Hepatocyte (in vitro differentiated cells): ENCODE measurements at places on chromosomes 5 and 9. TPM values are rescaled to one million over a fixed set of nuclear protein-coding genes. Genes with fewer than 3 reads are reported as not detected.

DNA sequence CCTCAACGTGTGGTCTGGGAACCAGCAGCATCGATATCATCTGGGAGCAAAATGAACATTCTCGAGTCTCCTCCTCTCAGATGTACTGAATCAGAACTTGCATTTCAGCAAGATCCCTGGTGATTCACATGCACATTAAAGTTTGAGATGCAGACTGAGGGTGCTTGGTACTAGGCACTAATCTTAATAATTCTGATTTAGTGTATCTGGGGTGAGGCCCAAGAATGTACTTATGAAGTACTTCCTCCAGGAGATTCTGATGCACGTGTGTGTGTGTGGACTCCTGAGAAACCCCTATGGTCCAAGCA, 56.2 kb upstream of the EQTN start:
- DNase-seq, result no peak
- H3K27ac ChIP-seq, result peak overlapping the region; percentile 42
- H3K36me3 ChIP-seq, result no peaks in the 10 kb centered on the region
- H3K27me3 ChIP-seq, result no peaks in the 10 kb centered on the region
- H3K4me1 ChIP-seq, result peaks cover 25% of the 10 kb centered on the region

RANBP3L gene
- polyA plus RNA-seq, result 0.28 and 0.46 TPM in 2 replicates

ORM2 gene
- 80.9 and 136 TPM in 2 replicates for polyA plus RNA-seq

TTC33 gene
- polyA plus RNA-seq, result 5.6 and 8.8 TPM in 2 replicates

SLC22A4 gene
- polyA plus RNA-seq, result 3.3 and 4.9 TPM in 2 replicates

- no peak overlapping the region for H3K4me3 ChIP-seq
- H3K4me1 ChIP-seq, result peaks cover 13% of the 10 kb centered on the region
- no peaks in the 10 kb centered on the region for H3K27me3 ChIP-seq
- H3K36me3 ChIP-seq, result no peaks in the 10 kb centered on the region
- H3K27ac ChIP-seq, result peak overlapping the region; percentile 26
These were observed 3.9 kb downstream of the TEX48 start for GRCh38 chr9:114678130-114678529.

- no peak for DNase-seq
- H3K4me1 ChIP-seq, result no peaks in the 10 kb centered on the region
- H3K27me3 ChIP-seq, result peaks cover 51% of the 10 kb centered on the region
- H3K4me3 ChIP-seq, result no peak overlapping the region
These were observed 5.6 kb downstream of the OLFM1 start for GRCh38 chr9:135093111-135093510.
